Stimulated activated CD4-positive, alpha-beta T cell treated with anti-CD3 and anti-CD28 coated beads, Interleukin-1b, Interleukin-23, amount 100 ng/mL, for 24 hours (primary cell): ENCODE measurements at places on chromosomes 6 and 20.

- no peak for DNase-seq
Measured at GRCh38 chr6:67558985-67559384, 1076.1 kb upstream of the ADGRB3 start.

DNA sequence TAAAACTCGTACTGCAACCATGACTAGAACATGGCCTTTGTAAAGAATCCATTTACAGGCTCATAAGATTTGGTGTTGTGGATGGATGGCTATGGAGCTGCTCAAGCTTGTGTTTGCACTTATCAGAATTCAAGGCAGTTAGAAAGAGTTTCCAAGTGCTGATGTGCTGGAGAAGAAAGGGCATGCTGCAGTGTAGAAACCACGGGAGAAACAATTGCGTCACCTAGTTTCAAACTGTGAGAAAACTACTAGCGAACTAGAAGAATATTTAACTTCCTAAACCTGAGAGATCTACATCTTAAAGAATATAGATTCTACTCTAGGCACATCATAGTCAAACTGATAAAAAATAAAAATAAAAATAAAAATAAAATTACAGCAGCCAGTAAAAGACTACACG lies 116.2 kb downstream of the SGK1 start:
- DNase-seq, result no peak

GRCh38 chr6:152811785-152812184 lies 61.2 kb downstream of the VIP start:
- no peak for DNase-seq

DNA sequence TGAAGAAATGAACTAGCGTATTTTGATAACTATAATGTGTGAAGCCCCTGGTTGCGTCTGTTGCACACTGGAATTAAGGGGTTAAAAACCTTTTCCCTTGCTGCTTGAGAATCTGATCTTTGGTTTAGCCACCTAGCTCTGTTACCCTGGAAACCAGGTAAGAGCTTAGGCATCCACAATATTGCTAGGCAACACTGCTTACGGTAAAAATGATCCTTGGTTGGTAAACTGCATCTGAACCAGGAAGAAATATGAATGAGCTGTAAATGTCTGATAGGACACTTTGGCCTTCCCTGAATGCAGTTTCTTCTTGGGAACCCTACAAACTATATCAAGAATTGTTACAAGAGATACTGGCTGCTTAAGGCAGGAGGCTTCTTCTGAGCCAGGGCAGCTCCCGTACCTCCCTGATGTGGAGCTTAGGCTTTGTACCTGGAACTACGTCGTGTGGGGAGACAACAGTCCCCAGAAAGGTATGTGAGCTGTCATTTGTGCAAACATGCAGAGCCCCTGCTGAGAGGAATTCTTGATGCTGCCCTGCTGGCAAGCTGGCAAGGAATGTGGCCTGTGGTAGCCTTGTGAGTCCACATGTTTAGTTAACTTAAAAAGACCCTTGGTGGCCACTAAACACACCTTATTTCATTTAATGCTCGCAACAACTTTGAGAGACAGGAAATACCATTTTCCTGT lies 18.4 kb downstream of the UBE3D start:
- no peak for DNase-seq

GRCh38 chr6:130113201-130113710 lies 94.9 kb downstream of the L3MBTL3 start:
- no peak for DNase-seq
